EL (cell line): ENCODE measurements at places on chromosomes 2 and 18.

DNA sequence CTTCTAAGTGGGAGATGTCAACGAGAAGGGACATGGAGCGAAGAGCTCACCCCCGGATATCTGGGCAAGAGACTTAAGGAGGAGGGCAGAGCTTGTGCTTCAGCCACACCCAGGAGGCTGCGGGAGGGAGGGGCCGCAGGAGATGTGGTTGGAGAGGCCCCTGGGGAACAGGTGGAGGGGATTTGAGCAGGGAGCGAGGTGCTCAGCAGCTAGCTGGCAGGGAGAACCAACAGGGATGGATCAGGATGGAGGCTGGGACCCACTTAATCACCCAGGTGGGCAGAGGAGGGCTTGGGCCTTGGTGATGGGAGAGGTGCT is 78.3 kb downstream of the MBP start:
- DNase-seq: no peak

DNA sequence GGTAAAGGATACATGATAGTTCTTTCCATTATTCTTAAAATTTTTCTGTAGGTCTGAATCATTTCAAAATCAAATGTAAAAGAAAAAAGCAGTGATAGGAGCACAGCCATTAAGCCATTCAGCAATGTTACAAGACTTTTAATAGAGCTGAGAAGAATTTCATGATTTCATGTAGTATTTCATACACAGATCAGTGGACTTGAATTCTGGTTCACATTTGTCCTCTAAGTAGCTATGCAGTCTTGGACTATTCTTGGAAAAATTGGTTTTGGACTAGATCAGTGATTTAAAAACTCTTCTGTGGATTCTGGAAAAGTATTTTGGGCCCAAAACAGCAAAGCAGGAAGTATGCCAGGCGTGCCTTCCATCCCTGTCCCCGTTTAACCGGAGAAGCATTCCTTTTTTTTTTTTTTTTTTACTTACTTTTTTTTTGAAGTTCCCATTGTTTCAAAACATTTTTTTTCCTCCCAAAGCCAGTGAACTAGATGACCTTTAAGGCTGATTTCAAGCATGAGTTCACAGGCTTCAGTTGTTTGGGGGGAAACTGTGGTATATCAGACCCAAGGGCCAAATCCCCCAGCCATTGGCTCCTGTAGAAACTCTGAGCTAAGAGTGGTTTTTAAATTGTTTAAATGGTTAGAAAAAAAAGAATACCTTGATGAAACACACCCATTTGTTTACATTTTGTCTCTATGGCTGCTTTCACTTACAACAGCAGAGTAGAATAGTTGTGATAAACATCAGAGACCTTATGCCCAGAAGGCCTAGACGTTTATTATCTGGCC is 17.5 kb upstream of the POLI start:
- DNase-seq: no peak

- no peak for DNase-seq
Observed at GRCh38 chr2:65686928-65687521, 254.6 kb upstream of the SPRED2 start.

- DNase-seq: no peak
Observed at GRCh38 chr2:69499966-69500365, 62.7 kb upstream of the NFU1 start.

GRCh38 chr18:31880186-31880898 is 62.6 kb downstream of the TRAPPC8 start:
- DNase-seq: no peak

DNA sequence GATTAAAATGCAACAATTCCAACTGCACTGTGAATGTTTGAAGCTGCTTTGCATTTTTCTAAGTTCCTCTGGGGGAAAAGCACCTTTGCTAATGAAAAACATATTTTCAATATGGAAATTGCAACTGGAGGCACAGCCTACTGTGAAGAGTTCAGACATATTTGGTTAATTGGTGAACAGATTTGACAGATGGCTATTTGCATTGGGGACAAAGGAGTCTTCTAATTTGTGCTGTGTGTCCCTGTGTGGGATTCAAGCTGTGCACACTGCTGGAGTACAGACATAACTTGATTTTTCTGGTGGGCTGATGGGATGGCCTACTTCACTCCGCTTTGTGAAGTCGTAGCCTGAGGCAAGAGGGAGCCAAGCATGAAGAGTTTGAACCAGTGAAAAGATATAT is 40.7 kb upstream of the ARHGAP25 start:
- no peak for DNase-seq

GRCh38 chr18:35999925-36000324 is 27.4 kb downstream of the RMP24 start:
- no peak for DNase-seq

DNA sequence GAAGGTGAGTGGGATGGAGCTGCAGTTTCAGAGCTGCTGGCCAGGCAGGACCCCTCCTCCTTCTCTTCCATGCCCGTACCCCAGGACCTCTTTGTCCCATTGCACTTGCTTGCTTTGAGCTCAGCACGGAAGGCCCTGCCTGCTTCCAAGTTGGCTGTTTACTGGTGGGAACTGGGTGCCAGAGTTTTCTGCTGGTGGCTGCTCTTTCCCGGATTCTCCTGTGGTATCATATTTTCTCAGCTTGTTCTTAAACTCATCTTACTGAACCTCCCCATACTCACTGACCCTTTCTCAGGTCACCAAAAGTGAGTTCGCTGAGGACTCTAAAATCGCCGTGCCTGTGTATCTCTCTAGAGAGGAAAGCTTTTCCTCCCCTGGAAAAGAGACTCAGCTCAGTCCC is 297.7 kb upstream of the TNP1 start:
- DNase-seq: no peak

- peak; percentile 76 for DNase-seq
Observed at GRCh38 chr2:32946314-32947075, at the start of gene LTBP1. LTBP1 (plus strand) TSS chr2:32946953; CDS start chr2:32947325, 372 bp downstream.

DNA sequence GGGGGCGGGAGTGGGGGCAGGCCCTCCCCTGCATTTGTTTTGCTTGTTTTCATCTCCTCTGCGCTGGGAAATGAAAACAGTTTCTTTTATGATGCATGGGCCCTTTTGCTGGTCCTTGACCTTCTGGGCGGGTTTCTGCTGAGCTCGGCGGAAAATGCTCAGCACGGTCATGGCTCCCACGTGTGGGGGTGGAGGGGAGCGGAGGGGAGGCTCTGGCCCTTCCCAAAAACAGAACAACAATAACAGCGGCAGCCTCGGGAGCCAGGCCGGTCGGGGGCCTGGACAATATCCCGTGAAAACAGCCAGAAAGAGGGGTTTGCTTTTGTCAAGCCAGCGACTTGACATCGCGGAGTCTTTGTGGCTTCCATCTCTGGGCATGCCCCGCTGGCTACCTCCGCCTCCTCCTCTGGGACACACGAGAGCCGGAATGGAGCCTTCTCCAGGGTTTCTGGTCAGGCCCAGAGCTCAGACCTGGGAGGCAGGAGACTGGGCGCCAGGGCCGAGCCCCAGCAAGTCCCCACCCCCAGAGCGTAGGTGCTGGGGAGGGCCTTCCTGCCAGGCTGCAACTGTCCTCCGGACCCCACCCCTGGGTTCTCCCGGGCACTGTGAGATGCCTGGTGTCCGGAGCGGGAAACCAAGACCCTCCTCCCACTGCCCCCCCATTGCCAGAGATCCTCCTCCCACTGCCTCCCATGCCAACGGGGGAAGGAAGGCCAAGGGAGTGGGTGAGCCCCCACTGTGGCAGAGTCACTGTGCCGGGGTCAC is 35.9 kb upstream of the SNED1 start:
- no peak for DNase-seq

GRCh38 chr2:201201371-201201770 is 18.4 kb downstream of the CASP10 start:
- no peak for DNase-seq

- no peak for DNase-seq
Observed at GRCh38 chr2:128794285-128794684, 475.6 kb upstream of the HS6ST1 start.

- DNase-seq: no peak
Observed at GRCh38 chr2:171191021-171191420, 30.3 kb upstream of the TLK1 start.

DNA sequence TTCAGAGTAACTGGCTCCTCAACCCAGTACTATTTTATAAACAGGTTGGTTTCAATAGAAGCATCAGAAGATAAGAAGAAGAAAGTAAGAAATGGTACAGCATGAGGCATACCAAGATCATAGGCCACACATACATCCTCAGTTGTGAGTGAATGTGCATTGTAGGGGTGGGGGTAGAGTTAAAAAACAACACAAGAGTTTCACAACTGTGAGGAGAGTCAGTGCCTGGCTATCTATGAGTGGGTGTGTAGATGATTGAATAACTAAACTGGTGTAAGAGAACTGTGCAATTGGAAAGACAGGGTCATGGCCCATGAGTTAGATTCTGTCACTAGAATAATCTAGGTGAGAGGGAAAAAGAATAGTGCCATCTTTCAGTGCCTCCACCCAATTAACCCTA is 748.2 kb upstream of the ACVR2A start:
- no peak for DNase-seq

DNA sequence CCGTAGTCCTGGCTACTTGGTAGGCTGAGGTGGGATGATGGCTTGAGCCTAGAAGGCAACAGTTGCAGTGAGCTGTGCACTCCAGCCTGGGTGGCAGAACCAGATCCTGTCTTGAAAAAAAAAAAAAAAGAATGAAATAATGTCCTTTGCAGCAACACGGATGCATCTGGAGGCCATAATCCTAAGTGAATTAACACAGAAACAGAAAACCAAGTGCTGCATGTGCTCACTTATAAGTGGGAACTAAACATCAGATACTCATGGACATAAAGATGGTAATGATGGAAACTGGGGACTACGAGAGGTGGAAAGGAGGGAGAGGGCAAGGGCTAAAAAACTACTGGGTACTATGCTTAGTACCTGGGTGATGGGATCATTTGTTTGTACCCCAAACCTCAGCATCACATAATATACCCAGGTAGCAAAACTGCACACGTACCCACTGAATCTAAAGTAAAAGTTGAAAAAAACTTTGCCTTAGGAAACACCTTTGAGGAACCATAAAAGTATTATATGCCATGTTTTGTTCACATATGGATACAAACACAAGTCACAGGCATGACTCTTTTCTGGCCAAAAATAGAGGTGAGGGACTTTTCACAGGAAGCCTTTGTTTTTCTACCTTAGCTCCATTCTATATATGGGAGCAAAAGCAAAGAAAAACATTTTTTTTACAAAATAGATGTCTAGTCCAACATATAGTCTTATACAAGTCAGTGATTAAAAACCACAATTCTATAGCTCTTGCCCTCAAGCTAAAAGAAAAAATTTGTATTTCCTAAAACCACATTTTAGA is 36.6 kb downstream of the GPR155 start:
- no peak for DNase-seq

- peak; percentile 35 for DNase-seq
Observed at GRCh38 chr18:9048808-9049494, 53.5 kb upstream of the NDUFV2 start.

DNA sequence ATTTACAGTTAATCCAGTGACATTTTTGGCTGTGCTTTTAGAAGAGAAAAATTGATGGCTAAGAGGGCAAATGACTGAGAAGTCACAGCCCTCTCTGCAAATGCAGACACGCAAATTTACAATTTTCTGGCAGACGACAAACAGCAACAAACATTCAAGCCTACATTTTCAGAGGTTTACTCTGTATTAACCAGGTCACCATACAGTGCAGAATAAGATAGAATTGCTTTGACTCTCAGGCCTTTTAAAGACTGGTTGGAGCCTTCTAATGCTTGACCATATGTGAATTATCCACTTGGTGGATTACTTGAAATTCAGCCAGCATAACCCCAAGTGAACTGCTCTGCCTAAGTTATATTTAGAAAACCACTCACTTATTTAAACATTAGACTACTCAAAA is 280.9 kb upstream of the STON1 start:
- DNase-seq: peak; percentile 42

DNA sequence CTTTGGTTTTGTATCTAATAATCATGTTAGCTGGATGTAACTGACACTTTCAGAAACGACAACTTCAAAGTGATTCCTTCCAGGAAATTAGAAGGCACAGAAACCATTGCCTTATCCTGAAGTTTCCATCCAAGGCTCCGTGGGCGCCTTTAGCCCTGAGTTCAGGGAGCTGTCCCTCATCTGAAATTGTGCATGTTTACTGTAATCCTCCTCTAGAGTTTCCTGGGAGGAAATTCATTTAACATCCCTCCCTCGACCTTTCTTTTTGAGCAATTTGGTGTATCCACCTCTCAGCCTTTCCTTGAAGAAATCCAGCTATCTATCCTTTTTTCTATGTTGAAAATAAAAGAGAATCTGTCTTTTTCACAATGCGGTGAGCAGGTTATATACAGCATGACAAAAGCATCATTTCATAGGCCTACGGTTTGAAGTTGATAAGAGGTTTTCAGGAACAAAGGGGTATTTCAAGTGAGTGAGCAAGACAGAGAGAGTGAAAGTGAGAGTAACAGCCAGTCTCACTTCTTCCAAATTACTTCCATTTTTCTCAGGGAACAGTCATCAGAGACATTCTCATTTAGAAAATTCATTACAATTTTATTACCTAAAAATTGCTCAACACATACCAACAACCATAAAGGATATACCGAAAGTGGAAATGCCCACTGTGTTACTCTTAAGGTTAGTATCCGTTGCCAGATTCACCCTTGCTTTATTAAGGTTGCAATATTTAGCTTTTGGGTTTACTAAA is 167.3 kb downstream of the MREG start:
- no peak for DNase-seq

DNA sequence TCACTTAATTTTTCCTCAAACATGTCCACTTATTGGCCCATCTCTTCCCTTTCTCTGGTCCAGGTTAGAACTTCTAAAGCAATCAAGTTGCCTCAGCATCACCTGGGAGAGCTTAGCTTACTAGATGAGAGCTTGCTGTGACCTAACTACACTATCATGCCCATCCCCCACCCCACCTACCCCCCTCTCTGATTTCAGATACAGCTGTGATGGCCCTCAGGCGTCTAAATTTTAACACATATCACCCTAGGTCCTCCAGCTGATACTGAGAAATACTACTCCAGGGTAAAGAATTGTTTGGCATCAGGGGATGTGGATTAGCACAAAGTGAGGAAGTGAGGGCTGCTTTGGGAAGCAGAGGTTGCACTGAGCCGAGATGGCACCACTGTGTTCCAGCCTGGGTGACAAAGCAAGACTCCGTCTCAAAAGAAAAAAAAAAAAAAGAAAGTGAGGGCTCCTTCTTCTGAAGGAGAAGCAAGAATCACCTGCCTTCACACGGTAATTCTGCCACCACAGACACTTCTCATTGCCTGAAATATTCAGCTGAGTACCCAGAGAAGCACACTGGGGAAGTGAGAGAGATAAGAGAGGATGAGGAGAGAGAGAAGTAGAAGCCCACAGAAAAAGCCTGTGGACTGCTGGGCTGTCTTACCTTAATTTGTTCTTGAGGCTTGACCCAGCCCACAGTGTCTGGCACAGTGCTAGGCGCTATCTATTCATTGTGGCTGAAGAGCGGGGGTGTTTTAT is 263.4 kb downstream of the ASXL3 start:
- no peak for DNase-seq

- DNase-seq: no peak
Observed at GRCh38 chr2:235270291-235270690, 223.6 kb upstream of the AGAP1 start.

DNA sequence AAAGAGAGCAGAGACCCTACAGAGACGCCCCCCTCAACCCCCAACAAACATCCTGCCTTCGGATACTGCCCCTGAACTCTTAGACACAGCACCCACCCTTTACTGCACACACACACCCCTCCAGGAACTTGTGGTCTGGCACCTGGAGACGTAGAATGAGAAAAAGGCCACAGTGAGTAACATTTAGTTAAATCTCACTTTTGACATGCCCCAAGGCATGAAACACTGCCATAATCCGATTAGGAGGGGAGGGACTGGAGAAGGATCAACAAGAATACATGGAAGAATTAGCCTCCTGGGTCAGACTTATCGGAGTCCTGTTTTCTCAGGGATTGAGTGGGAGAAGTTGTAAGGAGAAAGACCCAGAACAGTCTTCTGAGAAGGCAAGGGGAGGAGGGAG is 4.1 kb downstream of the CDK5R2 start:
- DNase-seq: no peak
